ENCODE measurements at places on chromosomes 5 and 9. TPM values are rescaled to one million over a fixed set of nuclear protein-coding genes. Genes with fewer than 3 reads are reported as not detected.
A peak's percentile ranks its signal among the peaks of the same experiment; 100 is the strongest.

ROR2 gene
- total RNA-seq, result not detected

FAM174A gene
- 11.6 TPM for total RNA-seq

ANKRD34B gene
- total RNA-seq, result 0.15 TPM

GNG10 gene
- 70.8 TPM for total RNA-seq

DNA sequence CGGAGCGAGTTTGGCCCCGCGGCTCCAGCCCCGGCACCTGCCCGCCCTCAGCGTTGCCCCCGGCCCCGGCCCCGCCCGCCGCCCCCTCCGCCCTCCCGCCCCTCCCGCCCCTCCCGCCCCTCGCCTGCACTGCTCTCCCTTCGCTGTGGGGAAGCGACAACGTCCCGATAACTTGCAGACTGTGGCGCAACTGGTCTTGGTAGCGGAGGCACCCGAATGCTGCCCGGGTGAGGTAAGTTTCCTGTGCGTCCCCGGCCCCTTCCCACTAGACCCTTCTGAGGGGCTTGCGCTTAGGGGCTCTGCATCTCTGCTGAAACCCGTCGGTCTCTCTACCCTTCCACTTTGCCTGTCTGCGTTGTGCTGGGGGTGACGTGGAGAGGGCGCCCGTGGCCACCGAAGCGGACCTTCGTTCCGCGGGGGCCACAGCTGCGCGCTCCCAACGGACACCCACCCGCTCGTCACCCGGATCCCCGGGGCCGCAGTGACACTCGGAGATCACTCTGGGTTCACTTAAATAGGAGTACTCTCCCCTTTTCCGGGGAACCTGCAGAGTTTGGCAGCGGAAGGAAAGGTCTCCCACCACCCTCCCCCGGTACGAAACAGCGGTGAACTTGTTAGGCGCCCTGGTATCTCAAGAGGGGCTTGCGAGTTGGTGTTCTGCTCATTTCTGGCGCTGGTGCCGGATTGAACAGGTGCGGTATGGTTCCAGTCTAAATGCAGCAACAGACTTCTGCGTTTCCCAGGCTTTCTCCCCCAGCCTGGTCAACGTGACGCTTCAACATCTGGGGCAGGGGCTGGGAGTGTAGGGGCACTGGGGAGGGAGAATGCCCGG lies 707 bp downstream of the PIP5K1B start:
- no peak for DNase-seq

DNA sequence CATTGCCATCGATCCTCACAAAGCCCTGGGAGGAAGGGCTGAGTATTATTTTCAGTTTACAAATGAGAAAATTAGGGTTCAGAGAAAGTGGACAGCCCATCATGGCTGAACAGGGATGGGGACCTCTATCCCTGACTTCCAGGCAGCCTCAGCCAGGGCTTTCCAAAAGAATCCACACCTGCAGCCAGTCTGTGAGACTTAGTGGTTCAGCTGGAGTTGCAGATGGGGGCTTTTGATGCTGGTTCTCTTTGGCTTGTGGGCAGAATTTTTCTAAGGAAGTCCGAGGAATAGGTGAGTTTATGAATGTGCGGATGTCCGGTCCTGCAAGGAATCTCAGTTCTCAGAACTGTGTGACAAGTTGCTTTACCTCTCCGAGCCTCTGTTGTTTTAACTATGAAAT lies 138.1 kb downstream of the RGS3 start:
- DNase-seq, result no peak

- no peak for DNase-seq
These were observed 25.7 kb downstream of the ZSWIM6 start for GRCh38 chr5:61357745-61358144.

DNA sequence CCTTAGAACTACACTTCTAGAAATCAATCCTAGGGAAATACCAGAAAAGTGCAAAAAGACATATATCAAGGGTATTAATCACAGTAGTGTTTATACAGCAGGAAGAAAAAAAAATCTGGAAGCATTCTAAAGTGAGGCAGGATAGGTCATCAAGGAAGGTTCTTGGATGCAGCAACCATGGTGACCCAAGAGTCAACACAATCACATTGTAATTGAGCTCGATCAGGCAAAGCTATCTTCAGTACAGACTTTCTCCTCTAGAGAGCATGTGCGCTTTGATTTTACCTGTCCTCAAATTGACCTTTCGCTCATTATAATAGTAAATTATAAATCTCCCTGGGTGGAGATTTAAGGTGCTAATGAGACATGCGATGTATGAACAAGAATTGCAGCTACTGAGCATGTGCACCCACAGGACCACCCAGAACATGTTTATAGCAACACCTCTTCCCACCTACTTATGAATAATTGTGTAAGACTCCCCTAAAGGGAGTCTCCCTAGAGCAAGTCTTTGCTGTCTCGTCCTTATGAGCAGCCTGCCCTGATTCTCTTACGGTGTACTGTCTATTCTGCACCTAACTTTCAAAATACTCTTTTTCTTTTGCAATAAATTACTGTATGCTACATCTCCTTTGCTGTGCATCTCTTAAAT lies 297.7 kb downstream of the ATPSCKMT start:
- DNase-seq, result no peak

DNA sequence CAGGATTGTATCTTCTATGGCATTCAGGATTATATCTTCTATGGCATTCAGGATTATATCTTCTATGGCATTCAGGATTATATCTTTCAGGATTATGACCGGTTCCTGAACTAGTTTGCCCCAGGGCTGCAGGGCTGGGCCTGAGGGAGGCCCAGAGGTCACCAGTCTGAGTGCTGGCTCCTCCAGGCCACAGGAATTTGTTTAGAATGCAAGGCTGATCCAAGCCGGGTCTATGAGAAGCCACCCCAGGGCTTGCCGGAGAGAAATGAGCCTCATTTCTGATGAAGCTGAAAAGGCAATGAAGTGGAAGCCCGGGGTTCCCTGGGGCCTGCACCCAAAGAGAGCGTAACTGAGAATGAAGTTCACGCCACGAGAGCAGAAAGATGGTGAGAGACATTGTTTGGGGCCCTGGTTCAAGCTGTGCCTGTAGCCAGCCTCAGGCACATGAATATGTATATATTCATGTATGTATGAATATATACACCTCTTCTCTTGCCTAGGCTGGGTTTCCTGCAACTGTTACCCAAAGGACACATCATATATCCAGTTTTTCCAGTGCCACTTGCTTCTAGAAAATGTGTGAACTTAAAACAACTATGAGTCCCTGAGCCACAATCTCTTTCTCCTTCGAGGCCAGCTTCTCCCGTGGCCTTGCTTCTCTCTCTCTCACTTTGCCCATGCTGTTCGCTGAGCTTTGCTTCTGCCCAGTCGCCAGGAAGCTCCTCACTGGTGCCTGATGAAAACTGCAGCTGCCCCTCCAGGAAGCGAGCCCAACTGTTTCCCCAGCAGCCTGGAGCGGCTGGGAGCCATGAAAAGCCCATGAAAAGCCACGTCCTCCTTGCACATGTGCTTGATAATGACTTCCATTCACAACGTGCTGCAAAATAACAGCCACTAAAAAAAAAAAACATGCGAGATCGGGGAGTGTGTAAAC lies 62.3 kb downstream of the GTF3C4 start:
- DNase-seq, result peak; percentile 35

GRCh38 chr9:127386249-127386648 lies 10.7 kb upstream of the SLC2A8 start:
- no peak for DNase-seq

- DNase-seq, result no peak
These were observed 291.4 kb downstream of the IRX2 start for GRCh38 chr5:2460098-2460497.

Measured in PC-9 (cell line).